A549 treated with AZD2906 at 1 μM for 4 hours (cell line): ENCODE measurements at places on chromosomes 13 and 19. TPM values are rescaled to one million over a fixed set of nuclear protein-coding genes. Genes with fewer than 3 reads are reported as not detected.

Gene LILRA6
- total RNA-seq = 0.06 to 0.08 TPM (median 0.06 TPM) in 5 replicates

Gene FARSA
- 65.5 to 76.9 TPM (median 69.5 TPM) in 5 replicates for total RNA-seq

Gene PPP5C
- 80.2 to 88.5 TPM (median 83.3 TPM) in 5 replicates for total RNA-seq

Gene ZNF71
- 10.0 to 12.4 TPM (median 11.7 TPM) in 5 replicates for total RNA-seq

Gene KLK14
- 0.17 to 0.61 TPM (median 0.33 TPM) in 5 replicates for total RNA-seq

Gene ASF1B
- total RNA-seq = 28.6 to 31.7 TPM (median 30.7 TPM) in 5 replicates

Gene C19orf33
- 584 to 802 TPM (median 695 TPM) in 5 replicates for total RNA-seq

Gene ZNF69
- not detected in 5 replicates for total RNA-seq

Gene NLRP4
- 0.02 TPM in 1 of 5 replicates, not detected in the others for total RNA-seq

Gene ZNF792
- 1.3 to 2.1 TPM (median 1.5 TPM) in 5 replicates for total RNA-seq

Gene ZNF66
- not detected in 5 replicates for total RNA-seq

Gene MYBPC2
- total RNA-seq = not detected in 5 replicates

Gene VAV1
- total RNA-seq = 6.2 to 8.2 TPM (median 6.7 TPM) in 5 replicates

Gene LILRB2
- 0.08 to 0.17 TPM (median 0.09 TPM) in 4 of 5 replicates, not detected in the other for total RNA-seq

Gene MRPL57
- 19.1 to 27.0 TPM (median 24.8 TPM) in 5 replicates for total RNA-seq

Gene SYNGR4
- 2.0 to 3.8 TPM (median 3.0 TPM) in 5 replicates for total RNA-seq

Gene ZNF723
- total RNA-seq = not detected in 5 replicates

Gene IFT88
- 8.0 to 10.7 TPM (median 9.2 TPM) in 5 replicates for total RNA-seq

Gene POSTN
- total RNA-seq = 0.05 to 0.06 TPM (median 0.05 TPM) in 3 of 5 replicates, not detected in the others

Gene C19orf18
- total RNA-seq = 0.07 to 0.08 TPM in 2 of 5 replicates, not detected in the others

Gene CHERP
- 28.5 to 33.3 TPM (median 30.9 TPM) in 5 replicates for total RNA-seq

Gene KLF1
- 0.05 TPM in 1 of 5 replicates, not detected in the others for total RNA-seq

Gene NCR1
- total RNA-seq = not detected in 5 replicates

Gene CYP4F3
- total RNA-seq = 2.8 to 4.4 TPM (median 3.5 TPM) in 5 replicates

Gene SLC8A2
- 0.15 to 0.57 TPM (median 0.37 TPM) in 5 replicates for total RNA-seq

Gene ZNF132
- total RNA-seq = 0.07 to 0.11 TPM (median 0.09 TPM) in 5 replicates
